G401 (cell line): ENCODE measurements at places on chromosomes 2 and 18. TPM values are rescaled to one million over a fixed set of nuclear protein-coding genes. Genes with fewer than 3 reads are reported as not detected.

- DNase-seq: no peak
These were observed 639.7 kb downstream of the TDRD15 start for GRCh38 chr2:21763501-21763900.

DNA sequence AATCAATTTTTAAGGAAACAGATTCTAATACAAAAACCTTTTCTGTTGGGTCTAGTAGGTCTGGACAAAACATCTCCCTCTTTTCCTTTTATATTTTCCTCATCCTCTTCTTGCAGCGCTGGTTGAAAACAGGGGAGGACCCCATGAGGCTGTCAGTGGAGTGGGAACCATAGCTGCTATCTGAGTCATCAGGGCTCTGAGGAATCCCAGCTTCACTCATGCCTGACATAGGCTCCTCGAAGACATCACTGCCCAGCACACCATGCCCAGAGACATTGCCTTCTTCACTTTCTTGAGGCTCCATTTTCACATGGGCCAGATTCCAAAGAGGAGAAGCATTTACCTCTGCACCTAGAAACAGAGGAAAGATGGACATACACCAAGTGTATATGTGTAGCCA is 10.0 kb downstream of the SUPT7L start:
- no peak for DNase-seq

KCNG3 gene
- 3.4 and 3.9 TPM in 2 replicates for total RNA-seq

GRCh38 chr2:108950369-108951135 is 38.5 kb downstream of the EDAR start:
- no peak for DNase-seq

DNA sequence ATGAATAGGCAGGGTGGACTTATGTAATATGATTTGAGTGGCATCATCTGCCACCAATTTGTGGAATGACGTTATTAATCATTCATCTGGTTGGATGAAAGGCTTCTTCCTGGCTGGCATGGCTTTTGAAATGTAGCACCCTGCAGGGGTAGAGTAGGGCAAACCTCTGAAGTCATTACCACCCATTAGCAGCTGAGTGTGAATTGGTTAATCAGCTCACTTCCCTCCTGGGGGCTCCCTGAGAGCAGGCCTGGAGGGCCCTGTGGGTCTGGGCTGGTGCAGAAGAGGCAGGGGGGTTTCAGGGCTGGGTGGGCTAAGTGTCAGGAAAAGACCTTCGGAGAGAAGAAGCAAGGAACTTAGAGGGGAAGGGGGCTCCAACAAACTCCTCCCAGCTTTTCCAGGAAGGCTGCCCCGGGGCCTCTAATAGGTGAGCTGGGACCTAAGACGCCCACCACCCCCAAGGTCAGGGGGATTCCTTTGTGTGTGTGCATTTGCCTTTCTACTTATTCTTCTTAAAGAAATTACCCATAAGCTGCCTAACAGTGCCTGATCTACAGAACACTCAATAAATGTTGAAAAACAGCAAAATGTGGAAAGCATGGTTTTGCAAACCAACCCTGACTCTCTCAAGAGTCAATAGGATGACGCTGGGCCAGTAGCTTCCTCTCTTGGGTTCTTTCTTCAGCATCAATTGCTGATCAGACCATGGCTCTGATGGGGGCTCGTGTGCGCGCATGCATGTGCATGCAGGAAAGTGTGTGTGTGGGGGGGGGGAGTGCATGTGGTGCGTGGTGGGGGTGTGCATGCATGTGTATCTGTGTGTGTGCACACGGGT is 49.7 kb upstream of the ZNF516 start:
- DNase-seq: no peak

- no peak for DNase-seq
These were observed 82.8 kb downstream of the EPB41L3 start for GRCh38 chr18:5461041-5461440.

GRCh38 chr2:99153921-99154604 is 679 bp downstream of the TSGA10 start:
- peak; percentile 73 for DNase-seq

SPC25 gene
- total RNA-seq: 19.0 and 32.4 TPM in 2 replicates

DNA sequence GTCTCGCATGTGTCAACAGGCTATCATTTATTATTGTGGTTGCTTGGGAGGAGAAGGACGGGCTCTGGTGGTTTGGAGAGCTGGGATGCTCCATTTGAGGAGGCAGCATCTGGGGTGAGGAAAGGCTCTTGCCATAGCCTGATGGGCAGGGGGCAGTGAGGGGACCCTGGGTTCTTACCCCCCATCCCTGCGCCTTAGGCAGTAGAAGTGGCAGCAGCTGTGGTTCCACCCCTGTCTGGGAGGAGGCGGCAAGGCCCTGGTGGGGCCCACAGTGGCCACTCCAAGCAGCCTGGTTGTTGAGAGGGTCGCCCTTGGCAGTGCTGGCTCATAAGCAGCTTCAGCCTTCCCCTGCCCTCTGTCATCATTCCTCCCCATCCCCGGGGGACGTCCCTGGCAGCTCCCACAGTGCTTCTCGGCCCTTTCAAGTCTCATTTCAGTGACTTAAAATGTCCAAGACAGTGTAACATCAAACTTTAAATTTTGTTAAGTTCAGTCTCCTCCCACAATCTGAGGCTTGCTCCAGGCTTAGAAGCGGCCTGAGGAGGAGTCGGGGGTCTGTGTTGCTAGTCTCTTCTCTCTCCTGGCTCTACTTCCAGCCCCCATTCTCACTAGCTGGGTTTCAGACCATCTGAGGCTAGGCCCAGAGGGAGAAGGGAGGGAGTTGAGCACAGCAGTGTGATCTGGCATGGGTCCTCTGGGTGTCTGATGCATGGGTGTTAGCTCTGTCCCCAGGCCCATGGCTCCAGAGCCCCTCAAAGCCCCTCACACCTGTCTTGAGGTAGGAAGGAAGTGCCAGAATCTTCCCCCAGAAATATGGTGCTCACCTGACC is 34.9 kb upstream of the PTPN4 start:
- DNase-seq: no peak

DNA sequence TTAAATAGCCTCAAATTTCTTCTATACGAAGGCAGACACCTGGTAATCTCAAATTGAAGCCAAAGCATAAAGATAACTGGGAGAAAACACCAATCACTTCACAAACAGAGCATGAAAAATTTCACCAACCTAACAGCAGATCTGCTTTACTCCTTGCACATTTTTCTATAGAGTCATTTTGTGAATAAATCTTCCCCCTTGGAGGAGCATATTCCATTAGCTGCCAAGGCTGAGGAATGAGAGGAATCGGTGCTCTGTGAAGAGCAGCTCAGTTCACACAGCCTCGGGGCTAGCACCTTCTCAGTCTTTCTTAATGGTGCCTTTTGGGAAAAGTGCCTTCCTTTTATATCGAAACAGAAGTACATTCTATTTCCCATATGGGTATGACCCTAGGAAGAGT is 1313.7 kb upstream of the NRXN1 start:
- DNase-seq: no peak

TBC1D8 gene
- 2.3 and 5.8 TPM in 2 replicates for total RNA-seq
